ENCODE measurements at places on chromosomes 3 and 15.
A peak's percentile ranks its signal among the peaks of the same experiment; 100 is the strongest.

DNA sequence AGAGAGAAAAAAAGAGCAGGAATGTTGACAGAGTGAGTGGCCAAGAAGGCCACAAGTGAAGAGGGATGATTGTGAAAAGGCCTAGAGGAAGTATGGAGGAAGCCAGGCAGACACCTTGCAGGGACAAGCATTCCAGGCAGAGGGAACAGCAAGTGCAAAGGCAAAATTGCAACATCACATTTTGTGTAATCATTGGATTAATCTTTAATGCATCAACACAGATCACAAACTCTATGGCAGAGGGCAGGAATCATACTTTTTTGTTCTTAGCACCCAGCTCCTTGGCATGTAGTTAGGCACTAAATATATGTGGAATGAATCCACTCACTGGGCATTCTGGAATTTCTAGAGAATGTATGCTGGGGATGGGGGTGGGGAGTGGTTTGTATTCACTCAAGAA, 312.1 kb upstream of the PROK2 start:
- no peak for DNase-seq

DNA sequence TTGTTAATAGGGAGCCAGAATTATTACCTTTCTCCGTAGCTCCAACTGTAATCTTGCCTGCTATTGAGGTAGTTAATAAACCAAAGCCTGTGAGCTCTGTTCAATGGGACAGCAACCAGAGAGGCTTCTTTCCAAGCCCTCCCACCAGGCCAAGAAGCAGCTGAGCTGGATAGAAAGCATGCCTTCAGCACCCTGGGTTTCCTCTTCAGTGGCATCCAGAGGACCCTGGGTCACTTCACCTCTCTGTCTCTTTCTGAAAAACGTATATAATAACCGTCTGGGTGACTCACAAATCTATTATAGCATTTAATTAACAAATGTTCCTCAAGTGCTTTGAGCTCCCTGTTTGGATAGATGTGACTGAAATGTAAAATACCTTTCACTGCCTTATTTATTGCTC, 420.0 kb downstream of the LPP start:
- DNase-seq, result no peak

GRCh38 chr3:192916371-192917027, 1.2 kb downstream of the MB21D2 start:
- peak; percentile 46 for DNase-seq

- DNase-seq, result no peak
These were observed 2.5 kb downstream of the SCG5 start for GRCh38 chr15:32643907-32644445.

DNA sequence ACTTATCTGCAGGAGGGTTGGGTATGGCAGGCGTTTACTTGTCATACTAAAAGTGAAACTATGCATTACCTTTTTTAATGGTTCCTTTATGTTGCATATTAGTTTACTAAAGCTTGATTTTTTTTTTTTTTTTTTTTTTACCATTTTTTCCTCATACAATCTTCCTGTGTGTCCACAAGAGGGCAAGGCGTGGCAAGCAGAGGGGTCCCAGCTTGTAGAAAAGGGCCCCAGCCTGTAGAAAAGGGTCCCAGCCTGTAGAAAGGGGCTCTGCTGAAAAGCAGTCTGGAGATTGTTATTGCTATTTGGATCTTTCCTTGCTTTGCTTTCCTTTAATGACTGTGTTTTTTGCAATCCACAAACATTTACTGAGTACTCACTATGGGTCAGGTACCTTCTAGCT, 21.9 kb downstream of the MKRN2 start:
- DNase-seq, result no peak

GRCh38 chr3:38214560-38214959, 49.2 kb downstream of the OXSR1 start:
- no peak for DNase-seq

- no peak for DNase-seq
These were observed 4.6 kb downstream of the MCCC1 start for GRCh38 chr3:183094711-183095110.

- DNase-seq, result peak; percentile 22
These were observed 208.4 kb upstream of the CD96 start for GRCh38 chr3:111333642-111334041.

DNA sequence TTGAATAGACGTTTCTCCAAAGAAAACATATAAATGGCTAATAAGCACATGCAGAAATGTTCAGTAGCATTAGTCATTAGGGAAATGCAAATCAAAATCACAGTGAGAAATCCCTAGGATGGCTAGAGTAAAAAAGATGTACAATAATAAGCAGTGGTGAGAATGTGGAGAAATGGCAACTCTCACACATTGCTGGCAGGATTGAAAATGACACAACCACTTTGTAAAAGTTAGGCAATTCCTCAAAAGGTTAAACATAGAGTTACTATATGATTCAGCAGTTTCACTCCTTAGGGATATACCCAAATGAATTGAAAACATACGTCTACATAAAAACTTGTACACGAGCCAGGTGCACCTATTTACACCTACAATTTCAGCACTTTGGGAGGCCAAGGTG, 108.7 kb downstream of the ITPR1 start:
- DNase-seq, result no peak

GRCh38 chr15:63973212-63974009, 72.9 kb downstream of the DAPK2 start:
- no peak for DNase-seq

DNA sequence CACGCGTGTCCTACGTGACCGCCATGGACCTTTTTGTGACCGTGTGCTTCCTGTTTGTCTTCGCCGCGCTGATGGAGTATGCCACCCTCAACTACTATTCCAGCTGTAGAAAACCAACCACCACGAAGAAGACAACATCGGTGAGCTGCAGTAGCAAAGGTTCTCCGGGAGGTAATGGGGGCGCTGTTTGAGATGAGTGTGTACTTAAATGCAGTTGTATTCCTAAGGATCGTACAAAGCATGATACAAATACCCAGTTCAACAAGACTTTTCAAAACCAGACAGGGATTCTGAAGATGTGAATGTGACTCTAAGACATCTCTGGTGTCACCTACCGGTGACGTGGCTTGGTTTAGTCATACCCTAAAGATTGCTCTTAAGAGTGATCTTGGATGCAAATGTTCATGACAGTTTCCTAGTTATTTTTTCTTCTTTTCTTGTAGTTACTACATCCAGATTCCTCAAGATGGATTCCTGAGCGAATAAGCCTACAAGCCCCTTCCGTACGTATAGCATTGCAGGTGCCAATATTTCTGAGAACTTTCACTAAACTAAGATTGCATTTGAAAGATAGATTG, 556.6 kb downstream of the GABRG3 start:
- no peak for DNase-seq

- DNase-seq, result no peak
These were observed 61.9 kb downstream of the CRYBG3 start for GRCh38 chr3:97883736-97884135.

GRCh38 chr3:23672628-23673027, 133.1 kb upstream of the UBE2E1 start:
- no peak for DNase-seq

DNA sequence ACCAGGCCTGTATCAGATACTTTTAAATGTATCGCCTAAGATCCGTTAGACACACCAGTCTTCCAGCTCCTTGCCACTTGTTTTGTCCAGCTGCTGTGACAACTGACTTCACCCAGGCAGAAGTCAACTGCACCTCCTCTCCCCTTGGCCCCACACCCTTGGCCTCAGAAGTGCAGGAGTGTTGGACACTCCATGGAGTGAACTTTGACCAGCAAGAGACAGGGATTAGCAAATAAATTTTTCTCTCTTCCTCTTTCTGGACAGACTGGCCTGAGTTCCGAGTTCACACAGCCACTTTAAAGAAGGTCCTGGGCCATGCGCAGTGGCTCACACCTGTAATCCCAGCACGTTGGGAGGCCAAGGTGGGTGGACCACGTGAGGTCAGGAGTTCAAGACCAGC, 2.9 kb upstream of the CLN6 start:
- DNase-seq, result no peak

GRCh38 chr15:76285241-76285825, 25.9 kb downstream of the ETFA start:
- no peak for DNase-seq

DNA sequence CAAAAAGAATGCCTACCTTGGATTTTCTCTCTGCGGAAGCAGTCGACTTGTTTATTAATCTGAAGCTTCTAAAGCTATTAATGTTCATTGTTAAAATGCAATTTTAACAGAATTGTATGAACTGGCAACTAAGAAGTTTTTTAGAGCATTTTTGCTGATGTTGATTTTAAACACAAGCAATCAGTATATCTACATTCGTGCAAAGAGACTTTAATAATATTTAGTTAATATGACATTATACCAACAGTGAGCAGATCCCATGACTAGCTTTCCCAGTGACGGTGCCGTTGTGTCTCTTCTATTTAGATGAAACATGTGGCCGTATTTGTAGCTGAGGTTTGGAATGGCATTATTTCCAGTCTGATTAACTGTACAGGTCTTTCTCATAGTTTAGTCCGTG, 88.0 kb downstream of the PEX5L start:
- DNase-seq, result no peak

DNA sequence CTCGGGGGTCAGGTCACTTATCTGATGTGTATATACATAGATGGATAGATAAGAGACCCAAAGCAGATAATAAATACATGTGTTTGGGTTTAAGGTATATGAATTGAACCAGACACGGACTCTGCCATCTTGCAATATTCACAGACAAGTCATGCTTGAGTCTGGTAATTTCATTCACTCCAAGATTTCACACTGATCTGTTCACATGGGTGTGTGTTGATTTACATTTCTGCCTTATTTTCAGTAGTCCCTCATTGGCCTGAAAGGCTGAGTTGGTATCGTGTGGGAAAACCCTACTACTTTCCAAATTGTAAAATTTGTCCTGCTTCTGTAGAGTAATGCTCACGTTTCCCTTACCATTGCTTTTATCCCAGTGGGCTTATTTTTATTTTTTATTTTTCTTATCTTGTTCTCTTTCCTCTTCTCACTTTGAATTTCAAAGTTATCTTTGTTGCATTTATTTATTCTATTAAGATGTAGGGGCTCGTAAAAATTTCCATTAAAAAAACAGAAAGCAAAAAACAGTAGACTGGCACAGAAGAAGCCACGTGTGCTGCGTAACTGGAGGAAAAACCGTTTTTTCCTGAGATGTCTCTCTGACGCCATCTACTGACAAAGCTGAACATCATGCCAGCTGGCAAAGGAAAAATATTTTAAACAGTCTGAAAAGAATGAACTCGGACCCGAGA, 10.8 kb upstream of the MFSD1 start:
- peak; percentile 63 for DNase-seq

GRCh38 chr3:57604971-57605370, 7.8 kb upstream of the ARF4 start:
- no peak for DNase-seq

GRCh38 chr3:52397676-52398399, 47.1 kb downstream of the SEMA3G start:
- no peak for DNase-seq

- peak; percentile 78 for DNase-seq
These were observed 115.8 kb downstream of the RPLP1 start for GRCh38 chr15:69568173-69569009.

- DNase-seq, result peak; percentile 79
These were observed 37.8 kb upstream of the ATP10A start for GRCh38 chr15:25900901-25901300.

- DNase-seq, result no peak
These were observed 18.3 kb upstream of the FAM240A start for GRCh38 chr3:46593979-46594378.

- DNase-seq, result no peak
These were observed 547.6 kb upstream of the AGTR1 start for GRCh38 chr3:148150141-148150540.

DNA sequence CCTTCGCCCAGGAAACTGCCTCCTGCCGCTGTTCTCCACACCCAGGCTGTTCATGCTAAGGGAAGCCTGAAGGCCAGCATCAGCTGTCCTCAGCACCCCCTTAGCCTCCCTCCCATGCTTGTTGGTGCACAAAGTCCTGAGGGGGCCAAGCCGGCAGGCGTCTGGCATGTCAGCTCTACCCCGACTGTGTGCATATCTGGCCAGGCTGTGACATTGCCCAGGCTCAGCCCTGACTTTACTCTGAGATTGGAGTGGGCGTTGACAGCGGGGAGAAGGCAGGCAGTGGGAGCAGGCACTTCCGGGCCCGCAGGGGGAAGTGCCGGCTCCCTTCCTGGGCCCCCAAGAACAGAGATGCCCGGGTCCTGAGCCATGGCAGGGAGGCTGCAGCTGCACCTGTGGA, 492.2 kb downstream of the AGBL1 start:
- DNase-seq, result no peak

DNA sequence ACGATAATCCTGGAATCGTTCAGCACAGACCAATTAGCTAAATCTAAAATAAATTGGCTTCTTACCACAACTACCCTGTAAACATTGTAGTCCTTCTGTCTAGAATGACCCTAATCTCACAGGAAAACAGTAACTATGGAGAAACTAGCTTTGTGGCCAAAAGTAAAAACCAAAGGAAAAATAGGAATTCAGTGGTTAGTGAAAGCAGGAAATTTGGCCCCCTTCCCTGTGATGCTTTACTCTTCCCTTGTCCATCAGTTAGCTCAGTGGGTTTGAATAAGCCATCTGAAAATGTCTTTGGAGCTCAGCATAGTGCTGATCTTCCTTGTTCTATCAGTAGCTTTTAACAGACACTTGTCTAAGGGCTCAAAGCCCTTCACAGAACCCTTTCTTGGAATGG, 1.6 kb downstream of the NMD3 start:
- no peak for DNase-seq

DNA sequence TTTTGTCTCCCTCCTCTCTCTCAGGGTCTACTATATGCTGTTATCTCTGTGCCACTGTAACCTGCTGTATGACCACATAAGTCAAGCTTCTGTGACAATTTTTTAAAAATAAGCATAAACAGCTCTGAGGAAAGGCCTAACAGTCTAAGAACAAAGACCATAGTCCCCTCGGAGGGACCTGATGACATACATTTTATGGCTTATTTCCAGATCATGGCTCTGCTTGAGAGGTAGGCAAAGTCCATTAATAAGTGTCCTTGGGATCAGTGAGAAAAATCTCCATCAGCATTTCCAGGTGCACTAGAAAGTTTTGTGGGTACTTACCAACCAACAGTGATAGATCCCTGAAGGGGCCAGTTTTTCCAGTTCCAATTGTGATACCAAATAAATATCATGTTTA, 123.8 kb downstream of the TNIK start:
- DNase-seq, result no peak

DNA sequence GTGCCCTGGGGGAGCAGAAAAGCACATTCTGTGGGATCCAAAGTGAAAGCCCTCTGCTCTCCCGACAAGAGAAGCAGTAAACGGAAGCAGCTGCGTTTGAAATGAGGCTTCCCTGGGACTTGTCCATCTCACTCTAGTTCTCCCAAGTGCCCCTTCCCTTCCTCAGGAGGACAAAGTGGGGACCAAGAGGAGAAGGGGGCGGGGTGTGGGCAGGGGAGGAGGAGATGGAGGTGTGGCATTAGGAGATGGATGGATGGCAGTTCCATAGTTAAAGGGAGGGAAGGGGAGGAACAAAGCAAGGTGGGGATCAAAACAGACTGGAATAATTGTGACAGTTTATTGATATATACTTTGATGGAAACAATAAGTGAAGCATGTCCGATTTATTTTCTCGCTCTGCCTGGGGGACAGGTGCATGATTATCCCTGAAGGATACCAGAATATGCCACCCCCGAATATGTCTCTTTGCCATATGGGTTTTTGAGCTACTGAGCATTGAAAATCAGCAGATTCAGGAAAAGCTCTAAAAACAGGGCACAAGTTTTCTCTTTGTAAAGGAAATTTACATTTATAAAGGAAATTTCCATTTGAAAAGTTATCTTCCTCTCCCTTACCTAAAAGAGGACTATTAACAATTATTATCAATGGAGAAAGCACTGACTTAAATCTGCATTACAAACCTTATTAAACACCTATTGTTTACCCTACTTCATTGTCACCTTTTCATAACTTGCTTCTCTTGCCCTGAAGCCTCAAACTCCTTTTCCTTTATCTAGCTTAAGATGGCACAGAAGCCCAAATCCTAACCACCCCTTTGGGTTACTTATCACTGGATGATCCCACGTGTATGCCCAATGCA, 58.9 kb upstream of the DAZL start:
- DNase-seq, result no peak
